Adrenal gland (tissue), 19 donors: ENCODE measurements at places on chromosomes 2 and 18. TPM values are rescaled to one million over a fixed set of nuclear protein-coding genes. Genes with fewer than 3 reads are reported as not detected.

The SRD5A2 gene
- total RNA-seq = 0.14 TPM

GRCh38 chr2:48838029-48838428 is 82.5 kb upstream of the LHCGR start:
- DNase-seq = no peak

The IDH1 gene
- 337 TPM for total RNA-seq

The SERPINB13 gene
- not detected for total RNA-seq

DNA sequence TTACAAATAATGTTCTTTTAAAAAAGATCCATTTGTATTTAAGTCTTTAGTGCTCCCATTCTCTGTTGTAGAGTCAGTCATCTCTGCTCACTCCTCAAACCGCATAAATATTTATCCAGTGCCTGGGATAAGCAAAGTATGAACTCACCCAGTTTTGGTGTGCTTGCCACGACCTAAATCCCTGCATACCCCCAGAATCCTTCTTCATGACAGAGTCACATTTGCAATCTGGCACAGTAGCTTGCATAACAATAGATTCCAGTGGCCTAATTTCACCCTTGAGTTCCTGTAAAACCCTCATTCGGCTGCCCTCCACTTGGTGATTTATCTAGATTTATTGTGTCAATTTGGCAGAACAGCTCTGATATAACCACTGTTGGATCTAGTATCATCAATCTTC is 92.9 kb downstream of the DTNA start:
- DNase-seq = no peak

DNA sequence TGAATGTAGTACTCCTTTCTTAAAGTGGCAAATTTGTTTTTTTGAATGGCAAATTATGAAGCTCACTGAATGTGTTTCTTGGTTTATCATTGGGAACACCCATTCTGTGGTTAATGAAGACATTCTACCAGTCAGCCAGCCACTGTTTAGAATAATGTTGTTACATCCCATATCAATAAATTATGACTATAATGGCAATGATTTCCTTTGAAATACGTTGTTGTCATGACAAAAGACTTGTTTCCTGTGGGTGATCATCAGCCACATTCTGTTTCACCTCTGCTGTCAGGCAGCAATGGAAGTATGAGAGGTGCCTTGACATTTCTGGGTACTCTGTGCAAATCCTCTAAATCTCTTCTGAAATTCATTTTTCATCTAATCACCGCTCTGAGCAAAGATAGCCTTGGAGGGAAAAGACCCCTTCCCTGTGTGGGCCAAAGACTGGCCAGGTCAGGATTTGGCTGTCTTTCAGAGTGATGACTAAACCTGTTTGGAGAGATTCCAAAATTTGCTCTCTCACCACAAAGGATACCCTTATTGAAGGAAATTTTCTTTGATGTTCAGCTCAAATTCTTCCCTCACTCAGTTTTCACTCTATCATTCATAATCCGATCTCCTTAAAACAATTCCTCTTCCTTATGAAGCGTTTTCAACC is 869.2 kb downstream of the BCL11A start:
- no peak for DNase-seq

The C2orf92 gene
- total RNA-seq = 1.6 TPM

GRCh38 chr2:113228351-113228750 is 50.4 kb downstream of the PAX8 start:
- no peak for DNase-seq

DNA sequence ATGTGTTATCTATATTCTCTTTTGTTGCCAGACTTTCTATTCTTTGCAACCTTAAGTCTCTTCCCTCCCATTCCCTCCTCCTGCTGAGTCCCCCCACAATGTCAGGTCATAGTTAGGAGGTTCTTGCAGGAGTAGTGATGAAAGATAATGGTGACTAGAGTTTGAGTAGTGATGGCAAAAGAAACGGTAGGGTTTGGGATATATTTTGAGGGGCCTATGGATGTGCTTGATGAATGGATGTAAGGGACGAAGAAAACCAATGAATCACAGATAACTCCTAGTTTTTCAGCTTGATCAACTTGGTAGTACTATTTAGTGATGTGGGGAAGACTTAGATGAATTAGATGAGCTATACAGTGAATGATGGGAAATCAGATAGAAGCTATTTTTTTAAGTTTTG is 21.0 kb downstream of the EML4 start:
- no peak for DNase-seq

The ANKAR gene
- 4.4 TPM for total RNA-seq

The NCKAP1 gene
- total RNA-seq = 81.1 TPM

- DNase-seq = peak; percentile 53
These were observed 40.2 kb upstream of the ITM2C start for GRCh38 chr2:230824406-230824978.

The CTAGE1 gene
- not detected for total RNA-seq

- no peak for DNase-seq
These were observed 499.8 kb upstream of the GCFC2 start for GRCh38 chr2:76210551-76210950.

The CCDC93 gene
- 50.6 TPM for total RNA-seq

GRCh38 chr2:113823716-113824595 is 65.9 kb upstream of the ACTR3 start:
- no peak for DNase-seq

- no peak for DNase-seq
These were observed 640.8 kb downstream of the DPP10 start for GRCh38 chr2:115083225-115083624.

DNA sequence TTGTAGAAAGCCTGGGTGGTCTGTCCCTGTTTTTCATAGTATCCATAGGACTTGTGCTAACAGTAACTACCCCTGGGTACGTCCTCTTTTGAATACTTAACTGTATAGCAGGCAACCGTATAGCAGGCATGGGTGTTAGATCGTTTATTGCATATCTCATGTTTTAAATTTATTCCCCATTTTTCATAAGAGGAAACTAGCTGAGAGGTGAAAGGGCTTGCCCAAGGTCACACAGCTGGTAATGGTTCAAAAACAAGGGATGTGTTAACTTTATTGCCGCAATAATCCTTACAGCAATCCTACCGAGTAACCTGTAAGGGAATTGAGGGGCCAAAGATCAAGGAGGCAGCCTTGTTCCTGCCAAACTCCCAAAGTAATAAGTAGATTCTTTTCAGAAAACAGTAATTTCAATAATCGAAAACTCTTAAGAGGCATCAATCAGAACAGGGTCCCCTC is 990 bp upstream of the MGAT4A start:
- DNase-seq = no peak

The FBXO48 gene
- 1.2 TPM for total RNA-seq

DNA sequence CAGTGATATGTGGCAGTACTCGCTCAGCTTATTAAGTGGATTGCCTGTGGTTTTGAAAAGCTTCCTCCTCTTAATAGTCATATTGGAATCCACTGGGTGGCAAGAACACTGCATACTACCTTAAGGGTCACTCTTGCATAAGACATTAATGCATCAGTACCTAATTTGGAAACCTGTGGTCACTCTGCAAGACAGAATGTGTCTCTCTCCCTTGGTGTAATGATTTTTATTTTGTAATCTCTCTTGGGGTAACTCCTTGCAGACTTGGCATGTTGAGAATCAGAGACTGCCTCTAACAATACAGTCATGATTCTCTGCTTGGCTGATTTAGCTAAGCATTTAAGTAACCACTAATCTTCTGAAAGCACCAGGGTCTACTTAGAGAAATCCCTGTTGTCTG is 33.0 kb upstream of the IER3IP1 start:
- no peak for DNase-seq

DNA sequence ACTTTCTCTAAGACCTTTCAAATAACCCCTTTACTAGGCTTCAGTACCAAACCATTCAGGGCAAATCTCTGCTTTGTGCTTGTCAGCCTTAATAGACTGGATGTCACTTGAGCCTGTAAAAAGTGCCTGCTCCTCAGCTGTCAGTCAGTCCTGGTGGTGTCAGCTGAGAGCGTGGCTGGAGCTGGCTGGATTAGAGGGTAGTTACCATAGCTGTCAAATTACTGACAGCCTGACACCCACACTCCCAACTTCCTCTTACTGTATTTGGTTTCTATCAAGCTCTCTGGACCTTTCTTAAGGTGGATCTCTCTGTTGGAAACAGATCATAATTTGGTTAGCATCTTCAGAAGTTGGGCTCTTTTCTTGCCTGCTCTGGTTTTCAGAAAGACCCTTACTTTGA is 371.4 kb upstream of the ATP5MC3 start:
- no peak for DNase-seq

- DNase-seq = no peak
These were observed 44.1 kb downstream of the ATOH8 start for GRCh38 chr2:85797921-85798320.

GRCh38 chr2:197251576-197251975 is 59.0 kb downstream of the ANKRD44 start:
- DNase-seq = no peak

- no peak for DNase-seq
These were observed 878.3 kb downstream of the TDRD15 start for GRCh38 chr2:22002066-22002465.

DNA sequence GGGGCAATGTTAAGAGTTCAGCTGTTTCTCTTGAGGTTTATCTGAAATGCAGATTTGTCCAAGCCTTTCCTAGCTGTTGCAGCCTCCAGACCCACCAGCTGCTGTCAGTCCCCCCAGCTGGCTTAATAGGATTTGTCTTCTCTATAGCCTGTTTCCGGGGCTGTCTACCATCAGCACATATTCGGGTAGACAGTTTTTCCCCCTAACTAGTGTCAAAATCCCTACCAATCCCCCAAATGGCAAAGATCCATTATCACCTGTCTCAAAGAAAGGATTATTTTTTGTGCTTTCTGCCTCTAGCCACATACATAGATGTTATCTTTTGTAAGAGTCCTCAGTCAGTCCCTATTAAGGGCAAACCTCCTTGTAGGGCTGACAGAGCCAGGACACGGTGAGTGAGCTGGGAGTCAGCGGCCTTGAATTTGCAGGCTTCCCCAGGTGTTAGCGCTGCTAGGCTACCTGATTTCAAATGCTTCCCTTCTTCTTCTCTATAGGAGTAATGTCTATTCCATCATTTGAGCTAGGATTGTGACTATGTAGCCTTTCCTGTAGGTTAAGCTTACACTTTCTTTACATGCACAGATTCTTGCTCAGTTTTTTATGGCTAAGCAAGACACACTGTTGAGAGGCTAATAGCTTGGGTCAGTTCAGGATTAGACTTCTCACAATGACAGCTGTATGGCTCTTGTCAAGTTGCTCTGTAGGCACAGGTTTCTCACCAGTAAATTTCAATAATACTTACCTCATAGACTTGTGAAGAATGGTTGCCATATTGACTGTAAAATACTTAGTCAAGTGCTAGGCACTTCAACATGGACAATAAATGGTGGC is 171.1 kb upstream of the UNC80 start:
- DNase-seq = no peak

- DNase-seq = no peak
These were observed 72.3 kb downstream of the SMAD7 start for GRCh38 chr18:48878471-48878870.

DNA sequence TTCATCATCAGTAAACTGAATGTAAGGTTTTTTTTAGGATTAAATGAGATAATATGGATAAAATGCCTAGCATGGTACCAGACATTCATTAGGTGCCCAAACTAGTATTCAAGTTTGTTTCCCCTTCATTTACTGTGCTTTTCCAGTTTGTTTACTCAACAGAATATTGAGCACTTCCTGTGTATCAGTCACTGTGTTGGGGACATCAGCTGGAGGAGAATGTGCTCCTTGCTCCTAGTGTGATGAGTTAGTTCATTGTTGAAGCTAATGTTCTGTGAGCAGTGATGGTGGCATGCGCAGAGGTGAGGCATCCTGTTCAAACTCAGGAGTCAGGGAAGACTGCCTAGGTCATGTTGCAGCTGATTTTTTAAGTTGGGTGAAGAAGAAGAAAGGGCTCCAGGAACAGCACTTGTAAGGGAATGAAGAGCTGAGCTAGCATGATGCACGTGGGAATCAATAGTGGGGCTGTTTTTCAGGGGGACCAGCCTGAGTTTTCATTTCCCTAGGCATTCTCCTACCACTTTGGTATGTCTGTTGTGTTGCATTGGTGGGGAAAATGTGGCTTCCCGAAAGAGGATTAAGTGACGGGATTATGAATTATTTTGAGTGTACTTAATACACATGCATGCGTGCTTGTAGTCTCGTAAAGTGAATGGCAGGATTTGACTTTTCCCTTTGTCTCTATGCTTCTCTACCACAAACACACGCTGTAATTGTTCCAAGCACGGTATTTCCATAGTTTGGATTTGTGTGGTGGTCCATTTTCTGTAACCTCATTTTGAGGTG is 23.7 kb downstream of the TTLL4 start:
- DNase-seq = no peak

The CTLA4 gene
- 0.06 TPM for total RNA-seq

- DNase-seq = no peak
These were observed 7.2 kb upstream of the ITGB6 start for GRCh38 chr2:160207271-160207670.

DNA sequence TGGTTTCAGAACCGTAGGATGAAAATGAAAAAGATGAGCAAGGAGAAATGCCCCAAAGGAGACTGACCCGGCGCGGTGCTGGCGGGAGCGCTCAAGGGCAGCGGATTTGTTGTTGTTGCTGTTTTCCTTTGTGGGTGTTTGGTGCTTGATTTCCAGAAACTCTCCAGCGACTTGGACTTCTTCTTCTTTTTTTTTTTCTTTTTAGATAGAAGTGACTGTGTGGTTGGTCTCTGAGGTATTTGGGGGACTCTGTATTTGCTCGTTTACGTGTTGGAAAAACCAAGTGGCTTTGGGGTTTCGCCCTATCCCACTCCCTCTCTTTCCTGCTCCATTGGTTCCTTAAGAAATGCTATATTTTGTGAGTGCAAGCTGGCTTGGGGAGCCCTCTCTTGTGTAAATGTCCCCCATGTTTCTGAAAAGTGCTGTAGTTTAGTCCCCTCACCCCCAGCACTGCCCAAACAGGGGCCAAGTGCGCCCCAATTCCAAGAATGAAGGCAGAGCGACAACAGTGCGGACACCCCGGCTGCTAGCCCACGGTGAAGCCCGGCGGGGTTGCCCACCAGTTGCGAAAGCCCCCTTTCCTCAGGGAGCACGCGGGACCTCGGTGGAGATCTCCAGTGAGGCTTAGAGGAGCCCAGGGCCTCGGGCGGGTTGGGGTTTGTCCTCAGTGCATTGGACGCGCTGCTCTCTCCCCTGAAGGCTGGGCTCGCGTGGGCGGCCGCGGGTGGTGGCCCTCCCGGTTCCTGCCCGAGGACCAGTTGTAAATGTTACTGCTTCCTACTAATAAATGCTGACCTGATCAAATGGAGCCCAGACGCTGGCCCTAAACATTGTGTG is 1.8 kb downstream of the HOXD9 start:
- DNase-seq = no peak

The MLPH gene
- total RNA-seq = 1.1 TPM
